Ureter (tissue), 1 donor: ENCODE measurements at places on chromosomes 3 and 15. TPM values are rescaled to one million over a fixed set of nuclear protein-coding genes. Genes with fewer than 3 reads are reported as not detected.

DNA sequence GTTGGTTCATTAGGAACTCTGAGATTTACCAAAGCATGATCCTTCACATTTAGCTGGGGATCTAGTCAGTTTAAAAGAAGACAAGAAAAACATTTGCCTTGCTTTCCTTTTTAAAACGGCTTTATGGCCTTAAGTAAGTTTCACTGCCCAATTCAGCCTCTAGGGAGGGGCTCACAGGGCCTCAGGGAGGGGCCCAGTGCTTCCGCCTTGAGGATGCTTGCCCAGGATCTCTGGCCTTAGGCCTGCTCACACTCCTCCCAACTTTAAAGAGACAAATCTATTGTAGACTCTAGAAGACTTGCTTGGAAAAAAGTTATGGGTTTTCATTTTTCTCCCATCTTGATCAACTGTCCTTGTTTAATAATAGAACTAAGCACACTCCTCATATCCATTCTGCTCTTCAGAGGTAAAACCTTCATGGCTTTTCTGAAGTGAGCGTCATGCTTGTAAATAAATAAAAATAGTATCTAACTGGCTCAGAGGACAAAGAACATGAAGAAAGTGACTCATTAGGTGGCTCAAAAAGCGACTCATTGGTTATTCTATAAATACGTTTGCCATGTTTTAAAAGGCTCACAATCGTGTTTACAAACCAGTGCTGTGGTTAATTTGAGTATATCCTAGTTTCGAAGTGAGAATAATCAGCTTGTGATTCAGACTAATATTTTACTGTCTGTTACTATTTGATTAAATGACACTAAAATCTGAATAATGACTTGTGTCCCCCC is 13.7 kb downstream of the PDHB start:
- DNase-seq: no peak

DNA sequence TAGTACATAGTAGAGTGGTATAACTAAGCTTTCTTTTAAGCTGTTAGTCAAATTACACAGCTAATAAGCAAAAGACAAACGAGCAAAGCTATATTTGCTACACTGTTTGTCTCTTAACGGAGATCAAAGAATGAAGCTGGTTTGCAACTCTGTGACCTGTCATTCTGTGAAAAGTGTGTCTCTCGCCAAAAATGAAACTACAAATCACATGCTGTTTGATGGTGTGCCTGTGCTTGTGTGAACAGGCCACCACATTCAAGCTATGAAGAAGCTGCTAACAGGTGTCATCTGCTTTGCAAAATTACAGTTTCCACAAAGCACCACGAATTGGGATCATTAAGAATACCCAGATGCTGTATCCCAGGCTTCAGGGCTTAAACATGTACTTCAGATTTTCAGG is 667.8 kb upstream of the NAALADL2 start:
- no peak for DNase-seq

- no peak for DNase-seq
Measured at GRCh38 chr3:59531066-59531745, 481.4 kb upstream of the CFAP20DC start.

DNA sequence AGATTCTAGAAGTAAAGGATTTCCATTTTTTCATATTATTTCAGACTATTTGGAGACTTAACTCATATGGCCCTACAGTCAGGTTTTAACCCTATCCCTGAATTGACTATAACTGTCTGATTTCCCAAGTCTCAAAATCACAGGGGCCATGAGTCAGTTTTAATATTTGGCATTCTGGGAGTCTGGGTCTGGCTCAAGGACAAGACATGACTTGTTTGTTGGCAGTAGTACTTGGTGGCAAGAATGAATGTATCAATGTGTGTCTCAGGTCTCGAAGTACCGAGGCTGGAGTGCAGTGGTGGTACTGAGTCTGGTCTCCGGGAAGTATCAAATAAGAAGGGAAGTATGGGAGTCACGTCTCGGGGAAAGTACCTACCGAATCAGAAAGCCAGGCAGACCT is 10.8 kb downstream of the UMPS start:
- no peak for DNase-seq

GRCh38 chr3:36904641-36905040 is 40.2 kb downstream of the TRANK1 start:
- DNase-seq: no peak

DNA sequence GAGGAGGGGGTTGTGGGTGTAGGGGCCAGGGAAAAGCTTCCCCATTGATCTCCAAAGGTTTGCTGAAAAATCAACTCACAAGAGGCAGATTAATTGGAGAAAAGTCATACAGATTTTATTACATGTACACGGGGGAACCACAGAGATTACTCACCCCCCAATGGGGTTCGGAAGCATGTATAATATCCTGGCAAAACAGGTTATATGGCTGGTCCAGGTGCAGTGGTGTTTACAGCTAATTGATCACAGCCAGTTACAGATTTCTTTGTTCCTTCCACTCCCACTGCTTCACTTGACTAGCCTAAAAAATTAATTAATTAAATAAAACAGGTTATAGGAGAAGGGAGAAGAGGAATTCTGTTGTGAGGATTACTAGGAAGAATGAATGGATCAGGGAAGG is 22.4 kb downstream of the PRKCI start:
- no peak for DNase-seq

DNA sequence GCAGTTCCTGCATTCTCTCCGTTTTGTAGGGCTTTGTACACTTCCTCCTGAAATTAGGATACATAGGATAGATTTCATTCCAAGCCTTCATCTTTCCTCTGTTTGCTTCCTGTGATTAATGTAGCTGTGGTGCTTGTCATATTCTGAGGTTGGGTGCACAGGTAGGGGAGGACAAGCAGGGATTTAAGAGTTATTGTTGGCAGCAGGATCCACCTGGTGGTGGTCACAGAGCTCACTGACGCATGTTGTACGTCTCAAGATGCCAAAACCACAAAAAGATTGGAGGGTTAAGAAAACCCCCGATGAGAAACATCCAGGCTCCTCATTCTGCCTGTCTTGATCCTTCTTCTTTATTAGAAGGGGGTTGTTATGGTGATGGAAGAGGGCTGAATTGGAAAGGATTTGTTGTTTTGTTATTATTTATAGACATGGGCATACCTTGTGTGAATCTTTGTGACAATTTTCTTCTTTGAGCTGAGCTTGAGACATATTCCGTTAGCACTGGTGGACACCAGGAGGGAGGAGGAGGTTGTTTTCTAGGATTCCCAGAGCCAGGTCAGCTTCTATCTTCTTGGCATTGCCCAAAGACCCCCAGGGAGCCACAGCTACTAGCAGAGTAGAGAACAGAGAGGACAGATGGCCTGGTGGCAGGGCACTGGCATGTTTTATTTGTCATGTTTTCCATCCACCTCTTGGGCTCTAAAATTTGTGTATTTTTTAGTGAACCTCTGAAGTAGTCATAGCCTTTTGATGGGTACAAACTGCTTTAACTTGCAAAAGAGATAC is 57.7 kb upstream of the LARS2 start:
- DNase-seq: no peak

DNA sequence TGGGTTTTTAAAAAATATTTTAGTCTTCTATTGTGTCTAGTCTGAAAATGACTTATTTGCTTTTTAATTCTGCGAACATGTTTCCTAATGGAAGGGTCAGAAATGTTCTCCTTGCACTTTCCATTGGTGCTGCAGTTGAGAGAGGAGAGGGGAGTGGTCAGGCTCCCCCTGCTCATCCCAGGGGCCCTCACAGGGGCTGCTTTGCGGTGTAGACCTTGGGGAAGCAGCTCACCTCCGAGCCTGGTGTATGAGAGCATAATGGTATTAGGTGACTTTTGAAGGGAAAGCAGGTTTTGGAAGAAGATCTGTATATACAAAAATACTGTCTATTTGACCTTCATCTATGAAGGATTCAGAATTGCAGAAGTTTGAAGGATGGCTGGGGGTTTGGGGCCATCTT is 28.3 kb downstream of the APBA2 start:
- DNase-seq: no peak

DNA sequence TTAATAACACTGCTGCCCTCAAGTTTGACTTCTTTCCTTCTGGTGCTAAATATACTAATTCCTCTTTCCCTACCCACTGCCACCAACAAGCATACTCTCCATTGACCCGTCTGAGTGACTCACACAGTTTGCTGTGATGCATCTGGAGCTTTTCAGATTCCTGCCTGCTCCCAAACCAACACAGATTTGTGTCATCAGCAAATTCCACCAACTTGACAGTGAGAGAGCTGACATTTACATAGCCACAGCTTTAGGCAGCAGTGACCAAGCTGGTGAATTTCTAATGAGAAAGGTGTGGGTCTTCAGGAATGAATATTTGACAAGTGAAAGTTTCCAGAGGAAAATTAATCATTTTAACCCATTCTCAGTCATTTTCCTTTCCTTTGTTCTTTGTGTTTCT is 96.5 kb upstream of the PRICKLE2 start:
- DNase-seq: no peak

DNA sequence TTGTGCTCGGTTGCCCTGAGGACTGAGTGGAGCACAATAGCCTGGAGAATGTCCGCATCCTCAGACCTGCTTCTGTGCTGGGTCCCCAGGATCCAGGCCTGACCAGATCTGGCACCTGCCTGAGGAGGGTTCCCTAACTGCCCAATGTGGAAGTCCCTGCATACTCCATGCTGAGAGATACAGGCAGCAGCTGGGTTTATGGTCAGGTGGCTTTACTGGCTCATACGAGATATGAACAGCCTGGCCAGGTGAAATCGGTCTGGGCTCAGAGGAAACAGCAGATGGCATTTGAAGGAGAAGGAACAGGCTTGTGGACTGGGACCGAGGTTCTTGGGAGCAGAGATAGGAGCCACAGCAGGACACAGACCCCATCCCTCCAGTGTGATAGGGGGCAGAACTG is 18.2 kb upstream of the KIF23 start:
- DNase-seq: no peak

GRCh38 chr15:92843814-92844213 is 56.3 kb upstream of the CHD2 start:
- DNase-seq: no peak

GRCh38 chr15:73965758-73966113 is 26.4 kb downstream of the STOML1 start:
- DNase-seq: no peak

- DNase-seq: no peak
Measured at GRCh38 chr3:146746190-146746589, 141.0 kb upstream of the PLSCR5 start.

DNA sequence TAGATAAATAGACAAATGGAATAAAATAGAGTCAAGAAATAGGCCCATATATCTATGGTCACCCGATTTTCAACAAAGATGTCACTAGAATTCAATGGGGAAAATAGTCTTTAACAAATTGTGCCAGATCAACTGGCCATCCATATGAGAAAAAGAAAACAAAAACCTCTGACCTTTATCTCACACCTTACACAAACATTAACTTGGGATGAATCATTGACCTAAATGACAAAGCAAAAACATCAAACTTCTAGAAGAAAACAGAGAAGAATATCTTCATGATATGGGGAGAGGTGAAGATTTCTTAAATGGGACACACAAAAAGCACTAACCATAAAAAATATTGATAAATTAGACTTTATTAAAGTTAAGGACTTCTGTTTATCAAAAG is 31.9 kb downstream of the ITGA11 start:
- no peak for DNase-seq

DNA sequence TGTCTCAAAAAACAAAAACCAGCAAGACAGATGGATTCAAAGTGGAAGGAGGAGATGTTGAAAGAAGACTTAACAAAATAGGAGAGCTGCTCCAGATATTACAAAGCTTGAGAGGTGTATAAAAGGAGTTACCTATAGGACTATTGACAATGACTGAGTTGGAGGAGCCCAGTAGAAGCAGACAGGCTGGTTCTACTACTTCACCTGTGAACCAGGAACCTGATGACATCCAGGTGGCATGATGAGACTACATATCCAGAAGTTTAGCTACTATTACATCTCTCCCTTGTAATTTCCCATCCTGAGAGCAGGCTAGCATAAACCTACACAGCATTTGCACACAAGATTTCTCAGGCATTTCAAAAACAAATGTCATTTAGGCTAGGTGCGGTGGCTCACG is 49.3 kb downstream of the CPEB1 start:
- no peak for DNase-seq

- DNase-seq: no peak
Measured at GRCh38 chr3:23659274-23659673, 146.5 kb upstream of the UBE2E1 start.

- DNase-seq: no peak
Measured at GRCh38 chr3:110362751-110363150, 708.9 kb upstream of the NECTIN3 start.

DNA sequence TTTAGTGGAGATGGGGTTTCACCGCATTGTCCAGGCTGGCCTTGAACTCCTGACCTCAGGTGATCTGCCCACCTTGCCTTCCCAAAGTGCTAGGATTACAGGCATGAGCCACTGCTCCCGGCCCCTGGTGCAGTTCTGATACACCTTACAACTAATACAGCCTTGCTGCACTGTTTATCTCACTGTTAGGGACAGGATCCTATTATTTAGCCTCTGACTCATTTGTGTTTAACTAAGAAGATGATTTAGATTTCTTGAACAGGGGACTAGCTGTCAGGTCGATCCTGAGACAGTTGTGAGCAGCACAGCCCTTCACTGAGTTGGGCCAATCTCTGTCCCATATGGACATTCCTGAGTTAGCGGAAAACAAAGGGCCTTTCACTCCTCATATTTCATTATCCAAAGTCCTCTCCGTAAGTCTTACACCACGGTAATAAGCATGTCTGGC is 19.2 kb downstream of the GYG1 start:
- no peak for DNase-seq

DNA sequence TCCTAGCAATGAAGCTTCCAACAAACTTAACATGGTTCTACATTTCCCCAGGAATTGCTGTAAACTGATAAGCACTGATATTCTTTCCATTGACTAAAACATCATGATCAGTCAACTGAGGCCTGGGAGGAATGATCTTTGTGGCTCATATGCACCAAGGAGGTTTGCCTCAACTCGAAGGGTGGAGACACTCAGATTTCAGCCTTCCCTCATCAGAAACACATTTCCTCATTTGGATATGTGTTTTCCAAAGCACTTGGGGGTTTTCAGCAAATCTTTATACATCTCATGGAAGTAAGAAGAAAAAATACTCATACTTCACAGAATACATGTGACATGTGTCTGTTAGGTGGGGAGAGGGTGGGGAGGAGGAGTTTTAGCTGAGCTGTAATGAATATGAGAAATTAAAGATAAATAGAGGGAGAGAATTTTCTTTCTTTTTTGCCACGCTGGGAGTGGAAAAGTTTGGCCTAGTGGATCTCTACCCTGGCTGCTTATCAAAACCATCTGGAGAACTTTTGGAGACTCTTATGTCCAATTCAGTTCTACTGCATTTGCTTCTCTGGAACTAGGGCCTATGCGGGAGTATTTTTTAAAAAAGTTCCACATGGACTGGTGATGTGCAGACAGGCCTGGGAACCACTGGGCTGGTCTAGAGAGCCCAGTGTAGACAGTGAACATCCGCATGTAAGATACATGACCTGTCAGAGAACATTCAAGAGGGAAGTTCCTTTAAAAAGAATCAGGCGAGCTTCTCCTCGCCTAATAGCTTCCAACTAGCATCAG is 301.0 kb upstream of the ICE2 start:
- DNase-seq: no peak

The CPLX3 gene
- total RNA-seq: not detected

The TNNC1 gene
- total RNA-seq: 9.4 TPM

The GOLGA8Q gene
- 2.3 TPM for total RNA-seq

The LXN gene
- 18.2 TPM for total RNA-seq

The EIF4G1 gene
- total RNA-seq: 351 TPM

The RASGRP1 gene
- 1.8 TPM for total RNA-seq

The FRMD5 gene
- total RNA-seq: 0.60 TPM

The CCNB2 gene
- 0.49 TPM for total RNA-seq

The PPP1R14D gene
- not detected for total RNA-seq

The PLA2G4E gene
- total RNA-seq: 0.34 TPM
